Fibroblast of skin of right quadriceps (primary cell): ENCODE measurements at places on chromosomes 16 and 17.

DNA sequence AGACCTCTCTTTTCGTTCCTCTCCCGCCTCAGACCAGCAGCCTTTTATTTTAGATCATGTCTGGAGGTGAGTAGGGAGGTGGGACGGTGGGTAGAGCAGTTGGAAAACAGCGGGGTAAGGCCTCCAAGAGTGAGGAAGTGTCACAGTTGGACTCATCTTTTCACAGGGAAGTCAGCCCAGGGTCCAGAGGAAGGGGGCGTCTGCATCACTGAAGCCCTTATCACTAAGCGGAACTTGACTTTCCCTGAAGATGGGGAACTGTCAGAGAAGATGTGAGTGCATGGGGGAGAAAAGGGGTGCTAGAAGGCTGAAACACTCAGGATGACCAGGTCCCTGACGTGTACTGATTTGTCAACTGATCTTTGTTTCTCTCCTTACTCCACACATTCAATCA, 461 bp downstream of the LRRC46 start:
- DNase-seq: no peak

- no peak for DNase-seq
These were observed at the start of gene PRSS53 for GRCh38 chr16:31088459-31089183. Gene PRSS53 (minus strand): TSS chr16:31088943. CDS start chr16:31088809, 134 bp downstream.

- no peak for DNase-seq
These were observed 44.2 kb upstream of the SOX9 start for GRCh38 chr17:72076678-72077030.

GRCh38 chr16:80230328-80231120, 310.3 kb upstream of the DYNLRB2 start:
- peak; percentile 17 for DNase-seq

- no peak for DNase-seq
These were observed 5.1 kb downstream of the FANCA start for GRCh38 chr16:89811321-89811720.
